ENCODE measurements at places on chromosomes 6 and 20. TPM values are rescaled to one million over a fixed set of nuclear protein-coding genes. Genes with fewer than 3 reads are reported as not detected.
A peak's percentile ranks its signal among the peaks of the same experiment; 100 is the strongest.

GRCh38 chr6:107572886-107573285, 83.0 kb downstream of the SOBP start:
- no peak for DNase-seq

The PXMP4 gene
- 9.1 TPM for polyA plus RNA-seq

The PDE10A gene
- polyA plus RNA-seq, result 7.6 TPM

GRCh38 chr20:11159728-11160127, 485.9 kb upstream of the JAG1 start:
- no peak for DNase-seq

- DNase-seq, result no peak
Observed at GRCh38 chr6:89379281-89379680, 26.8 kb upstream of the UBE2J1 start.

DNA sequence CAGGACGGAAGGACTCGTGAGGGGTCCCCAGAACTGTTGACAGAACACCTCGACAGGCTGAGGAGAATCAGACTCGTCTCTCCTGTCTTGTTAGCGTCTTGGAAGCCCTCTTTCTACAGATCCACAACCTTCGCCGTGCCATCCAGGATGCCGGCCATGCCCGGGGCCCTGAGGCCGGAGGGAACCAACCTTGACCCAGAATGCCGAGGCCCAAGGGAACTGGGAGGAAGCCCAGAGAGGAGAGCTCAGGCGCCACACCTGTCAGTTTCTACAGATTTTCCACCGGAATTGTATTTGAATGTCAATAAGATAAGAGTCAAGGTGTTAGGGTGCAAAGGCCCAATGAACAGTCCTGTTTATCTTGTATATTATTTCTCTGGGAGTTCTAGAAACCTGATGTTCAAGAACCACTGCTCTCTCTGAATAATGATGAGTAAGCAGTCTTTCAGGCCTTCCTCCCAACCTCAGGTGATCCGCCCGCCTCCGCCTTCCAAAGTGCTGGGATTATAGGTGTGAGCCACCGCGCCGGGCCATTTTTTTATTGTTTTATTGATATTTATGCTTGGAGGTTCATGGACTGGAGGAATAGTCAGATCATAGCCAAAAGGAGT, 799 bp upstream of the ME1 start:
- no peak for DNase-seq

DNA sequence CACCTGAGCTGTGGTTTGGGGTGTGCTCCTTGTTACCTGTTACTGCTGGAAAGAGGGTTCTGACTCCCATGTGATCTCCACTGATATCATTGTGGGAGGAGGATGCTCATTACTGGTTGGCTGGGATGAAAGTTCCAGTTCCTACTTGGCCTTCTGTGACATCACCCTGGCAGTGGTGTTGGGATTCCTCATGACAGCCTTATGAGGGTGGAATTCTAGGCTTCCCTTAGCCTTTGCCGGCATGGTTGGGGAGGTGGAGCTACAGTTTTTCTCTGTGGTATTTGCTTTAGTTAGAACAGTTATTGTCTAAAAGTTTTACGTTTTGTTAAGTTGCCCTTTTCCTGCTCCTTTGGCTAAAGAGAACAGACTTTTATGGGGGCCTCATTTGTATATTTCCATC, 112.1 kb downstream of the AFG1L start:
- no peak for DNase-seq

DNA sequence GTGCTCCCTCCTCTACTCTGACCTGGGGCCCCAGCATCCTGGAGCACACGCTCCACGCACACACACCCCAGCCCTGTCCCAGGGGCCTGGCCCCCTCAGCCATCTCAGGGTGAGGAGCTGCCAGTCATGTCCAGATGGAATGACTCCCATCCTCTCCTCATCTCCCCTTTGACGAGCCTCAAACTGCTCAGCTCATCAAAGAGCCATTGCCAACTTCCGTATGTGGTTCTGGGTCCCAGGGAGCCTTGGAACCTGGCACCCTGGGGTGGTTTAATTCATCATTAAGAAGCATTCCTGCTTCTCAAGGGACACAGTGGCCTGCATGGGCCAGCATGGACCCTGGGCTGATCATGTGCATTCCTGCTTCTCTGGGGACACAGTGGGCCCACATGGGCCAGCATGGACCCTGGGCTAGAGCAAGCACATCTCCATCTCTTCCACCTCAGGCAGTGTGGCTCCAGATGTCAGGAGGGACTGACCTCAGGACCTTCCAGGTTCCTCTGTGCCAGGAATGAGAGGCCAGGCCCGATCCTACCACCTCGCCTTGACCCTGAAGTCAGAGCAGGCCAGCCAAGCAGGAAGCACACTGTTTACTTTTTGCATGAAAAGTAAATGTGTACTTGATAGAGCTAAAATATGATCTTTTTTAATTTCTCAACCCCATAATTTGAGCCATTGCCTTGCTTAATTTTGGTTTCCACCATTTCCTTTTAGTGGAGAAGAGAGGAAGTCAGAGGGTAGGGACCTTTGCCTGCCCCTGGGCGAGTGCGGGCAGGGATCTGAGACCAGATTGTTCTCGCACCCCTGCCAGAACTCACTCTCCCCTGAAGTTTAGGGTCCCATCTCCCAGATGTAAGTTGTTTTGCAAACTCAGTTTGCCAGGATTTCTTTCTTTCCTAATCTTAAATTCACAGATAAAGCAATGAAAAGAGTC, 26.1 kb downstream of the SPATA2 start:
- DNase-seq, result no peak

The IL17F gene
- not detected for polyA plus RNA-seq

GRCh38 chr6:6545616-6546317, 42.8 kb upstream of the LY86 start:
- DNase-seq, result no peak

The RBBP9 gene
- polyA plus RNA-seq, result 10.5 TPM

The NR2E1 gene
- polyA plus RNA-seq, result not detected

GRCh38 chr6:30965140-30965601, 18.3 kb upstream of the MUC21 start:
- no peak for DNase-seq

DNA sequence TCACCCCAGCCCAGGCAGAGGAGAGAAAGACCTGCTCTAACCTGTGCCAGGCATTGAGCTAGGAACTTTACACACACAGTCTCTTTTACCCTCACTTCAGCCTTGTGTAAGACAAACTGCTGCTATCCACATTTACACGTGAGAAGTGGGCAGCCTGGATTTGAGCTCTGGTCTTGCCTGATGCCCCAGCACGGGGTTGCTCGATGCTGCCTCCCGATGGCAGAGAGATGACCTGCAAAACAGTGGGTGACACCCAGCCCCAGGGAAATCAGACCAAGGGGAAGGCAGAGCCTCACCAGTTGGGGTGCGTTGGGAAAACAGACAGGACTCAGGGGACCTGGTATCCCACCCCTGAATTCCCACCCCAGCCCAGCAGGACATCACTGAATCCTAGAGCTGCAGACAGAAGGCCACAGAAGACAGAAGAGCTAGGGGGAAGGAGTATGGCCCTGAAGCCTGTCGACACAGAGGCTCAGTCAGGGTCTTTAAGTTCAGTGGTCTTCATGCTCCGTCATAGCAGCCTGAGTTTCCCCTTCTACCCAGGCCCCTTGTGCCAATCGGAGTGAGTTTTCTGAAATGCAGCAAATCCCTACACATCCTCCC, 990 bp downstream of the BPI start:
- no peak for DNase-seq

DNA sequence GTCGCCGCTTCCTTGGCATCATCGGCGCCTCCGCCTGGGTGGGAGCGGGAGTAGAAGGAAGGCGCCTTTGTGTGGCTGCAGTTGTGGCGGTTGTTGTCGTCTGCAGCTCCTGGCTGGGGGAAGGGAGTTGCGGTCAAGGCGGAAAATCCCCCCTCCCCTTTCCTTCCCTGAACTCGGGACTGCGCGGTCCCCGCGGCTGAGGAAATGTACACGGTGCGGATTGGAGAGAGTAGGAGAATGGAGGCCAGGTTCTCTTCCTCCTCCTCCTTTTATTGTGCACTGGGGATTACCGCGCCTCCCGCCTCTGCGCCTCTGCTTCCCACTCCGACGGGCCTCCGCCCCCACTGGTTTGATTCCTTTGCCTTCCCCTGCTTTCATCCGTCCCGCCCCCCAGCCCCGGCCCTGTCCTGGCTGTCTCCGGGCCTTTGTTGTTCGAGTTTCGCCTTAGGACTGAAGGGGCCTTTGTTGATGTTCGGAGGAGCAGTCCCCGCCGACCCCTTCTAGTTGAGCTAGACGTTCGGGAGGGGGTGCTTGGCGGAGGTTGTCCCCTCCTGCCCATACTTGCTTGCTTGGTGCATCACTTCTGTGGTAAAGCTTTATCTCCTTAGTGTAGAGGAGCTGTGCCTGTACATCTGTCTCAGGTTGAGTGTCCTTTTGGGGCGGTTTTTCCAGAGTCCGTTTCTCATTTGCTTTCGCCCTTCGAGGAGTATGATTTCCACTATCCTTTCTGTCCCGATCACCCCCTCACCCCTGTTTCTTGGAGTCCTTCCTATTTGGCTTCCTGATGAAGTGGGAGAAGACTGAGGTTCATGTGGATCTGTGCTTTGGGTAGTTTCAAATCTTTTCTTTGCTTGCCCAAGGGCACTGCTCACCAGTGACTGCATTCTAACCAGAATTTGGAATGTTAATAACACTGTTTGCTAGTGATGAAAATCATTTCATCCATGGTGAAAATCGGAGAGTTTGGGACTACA, 764 bp downstream of the ZNF292 start:
- DNase-seq, result no peak

DNA sequence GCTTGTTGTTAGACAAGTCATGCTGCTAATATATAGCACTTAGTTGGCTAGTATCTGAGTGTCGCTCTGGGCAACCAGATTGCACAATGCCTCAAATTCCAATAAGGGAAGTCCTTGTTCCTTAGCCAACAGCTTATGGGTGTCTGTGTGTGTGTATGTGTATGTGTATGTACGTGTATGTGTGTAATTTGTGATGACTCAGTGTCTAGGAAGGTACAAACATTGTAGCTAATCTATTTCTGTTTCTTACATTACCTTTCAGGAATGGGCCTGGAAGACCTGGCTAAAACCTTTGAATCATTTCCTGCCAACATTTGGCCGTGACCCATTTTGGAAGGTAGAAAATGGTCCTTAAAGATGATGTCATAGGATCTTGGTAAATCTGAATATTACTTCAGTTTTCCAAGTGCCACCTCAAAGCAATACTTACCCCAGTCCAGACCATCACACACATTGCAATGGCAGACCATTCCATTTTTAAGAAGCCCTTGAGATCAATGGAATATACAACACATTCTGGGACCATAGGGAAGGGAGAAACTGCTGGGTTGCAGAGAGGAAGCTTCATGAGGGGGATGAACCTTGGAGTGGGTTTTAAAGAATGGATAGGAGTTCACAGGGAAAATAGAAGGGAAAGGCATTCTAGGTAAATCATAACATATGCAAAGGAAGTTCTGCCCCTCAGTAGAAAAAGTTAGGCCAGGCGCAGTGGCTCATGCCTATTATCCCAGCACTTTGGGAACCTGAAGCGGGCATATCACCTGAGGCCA, 25.1 kb downstream of the NEDD9 start:
- DNase-seq, result peak; percentile 55

DNA sequence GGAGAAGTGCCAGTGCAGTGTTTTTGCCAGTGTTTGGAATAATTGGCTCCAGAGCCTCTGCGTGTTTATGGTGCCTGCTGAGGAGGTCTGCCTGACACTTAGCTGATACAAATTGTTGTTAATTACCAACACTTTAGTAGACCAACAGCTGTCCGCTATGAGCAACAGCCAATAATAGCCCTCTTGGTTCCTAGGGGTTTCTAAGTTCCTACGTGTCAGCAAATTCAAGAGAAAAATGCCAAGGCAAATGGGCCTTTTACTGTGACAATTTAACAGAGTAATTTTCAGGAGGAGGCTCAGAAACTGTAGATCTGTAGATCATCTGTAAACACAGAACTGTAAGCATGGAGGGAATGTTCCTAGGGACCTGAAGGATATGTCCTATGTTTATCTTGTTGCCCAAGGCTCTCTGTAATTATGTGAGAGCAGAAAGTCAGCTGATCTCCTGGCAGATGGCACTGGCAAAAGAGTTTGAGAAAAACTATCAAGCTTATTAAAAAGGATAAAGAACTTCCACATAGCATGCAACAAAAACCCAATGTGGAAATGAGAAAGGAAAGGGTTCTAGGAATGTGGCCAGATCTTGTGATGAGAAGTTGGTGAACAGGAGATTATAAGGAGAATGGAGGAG, 157.7 kb downstream of the GJA1 start:
- no peak for DNase-seq

GRCh38 chr6:162442687-162443086, 284.9 kb downstream of the PRKN start:
- no peak for DNase-seq

- DNase-seq, result no peak
Observed at GRCh38 chr6:98295515-98296175, 538.7 kb upstream of the POU3F2 start.

- no peak for DNase-seq
Observed at GRCh38 chr6:168315596-168315995, 4.0 kb downstream of the DACT2 start.

DNA sequence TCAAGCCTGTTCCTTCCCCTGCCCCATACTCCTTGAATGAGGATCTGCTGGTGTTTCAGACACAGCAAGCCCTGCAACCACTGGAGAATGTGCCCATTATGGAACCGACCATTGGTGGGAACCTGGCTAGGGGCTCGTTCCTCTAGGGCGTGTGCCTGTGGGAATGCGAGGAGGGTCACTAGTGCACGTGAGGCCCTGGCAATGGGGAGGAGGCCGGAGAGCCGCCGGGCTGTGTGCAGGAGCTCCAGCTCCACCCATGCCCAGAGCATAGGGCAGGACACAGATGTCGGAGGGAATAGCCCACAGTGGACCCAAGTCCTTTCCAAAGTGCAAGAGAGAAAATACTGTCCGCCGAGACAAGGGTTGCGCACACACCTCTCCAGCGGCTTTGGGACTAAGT, 99.3 kb downstream of the ERMARD start:
- no peak for DNase-seq

The TMEM244 gene
- 0.27 TPM for polyA plus RNA-seq

The GPX5 gene
- not detected for polyA plus RNA-seq

The SYNGAP1 gene
- 28.1 TPM for polyA plus RNA-seq

DNA sequence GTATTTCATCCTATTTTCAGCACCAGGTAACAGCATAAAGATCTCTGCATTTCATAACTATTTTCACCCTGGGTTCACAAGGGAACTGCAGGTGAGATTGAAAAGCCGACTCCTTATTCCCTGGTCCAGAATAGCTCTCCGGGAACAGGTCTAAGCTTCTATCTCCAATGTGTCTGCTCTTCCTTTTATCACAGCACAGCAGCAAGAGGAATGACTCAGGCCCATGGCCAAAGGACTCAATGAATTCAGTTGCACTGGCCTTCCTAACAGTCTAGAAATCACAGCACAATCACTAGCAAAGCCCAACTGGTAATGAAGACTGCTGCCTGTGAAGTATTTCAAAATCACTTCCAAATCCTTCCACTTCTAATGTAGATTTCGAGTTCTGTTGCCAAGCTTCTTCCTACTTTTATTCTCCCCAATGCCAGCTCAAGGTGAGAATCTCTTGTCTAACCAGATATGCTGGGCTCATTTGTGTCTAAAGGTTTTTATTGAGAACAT, 30.7 kb downstream of the HMGN3 start:
- DNase-seq, result no peak

Measured in forelimb muscle (tissue), 1 donor.